WERI-Rb-1 (cell line): ENCODE measurements at places on chromosomes 7 and 10.

GRCh38 chr10:87775766-87776165, 42.3 kb downstream of the ATAD1 start:
- no peak for DNase-seq

GRCh38 chr7:129804111-129804889, 148.5 kb downstream of the UBE2H start:
- no peak for DNase-seq

GRCh38 chr7:29319719-29320521, 125.3 kb downstream of the CHN2 start:
- DNase-seq, result no peak

GRCh38 chr10:69885379-69886013, 83.8 kb downstream of the COL13A1 start:
- DNase-seq, result no peak

- no peak for DNase-seq
Measured at GRCh38 chr7:138602451-138602850, 98.7 kb downstream of the SVOPL start.

DNA sequence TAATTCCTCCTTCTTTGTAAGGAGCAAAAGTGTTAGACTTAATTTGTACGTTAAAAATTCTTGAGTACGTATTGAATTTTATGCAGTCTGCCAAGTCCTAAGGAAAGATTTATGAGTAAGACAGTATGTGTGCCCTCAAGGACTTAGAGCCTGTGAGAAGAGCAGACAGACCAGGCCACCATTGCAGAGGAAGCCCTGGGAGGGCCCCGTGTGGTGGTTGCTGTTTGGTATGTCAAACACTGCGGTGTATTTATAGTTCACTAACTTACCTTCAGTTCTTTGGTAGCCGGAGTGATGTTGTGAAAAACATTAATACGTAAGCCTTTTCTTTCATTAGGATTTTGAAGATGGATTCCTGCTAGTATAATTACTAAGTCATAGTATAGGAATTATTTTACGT, 82.9 kb downstream of the GALNT11 start:
- no peak for DNase-seq

DNA sequence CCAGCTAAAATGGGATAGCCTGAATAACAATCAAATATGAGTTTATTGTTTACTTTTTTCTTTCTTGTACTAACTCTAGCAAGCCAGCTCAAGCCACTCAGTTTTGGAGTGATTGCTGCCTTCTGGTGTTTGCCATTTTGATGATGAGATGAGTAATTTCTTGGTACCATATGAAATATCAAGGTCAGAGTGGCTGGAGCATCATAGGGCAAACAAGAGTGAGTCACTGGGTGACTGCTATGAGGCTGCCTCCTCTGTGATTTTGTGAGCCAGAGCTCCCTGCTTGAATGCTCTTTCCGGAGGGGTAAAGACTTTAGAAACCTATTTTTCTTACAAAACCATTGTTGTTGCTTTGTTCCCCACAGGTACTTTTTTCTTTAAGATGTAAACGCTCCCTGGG, 295.6 kb downstream of the PRKG1 start:
- DNase-seq, result no peak

GRCh38 chr7:8135417-8135816, 126.5 kb downstream of the ICA1 start:
- DNase-seq, result no peak

DNA sequence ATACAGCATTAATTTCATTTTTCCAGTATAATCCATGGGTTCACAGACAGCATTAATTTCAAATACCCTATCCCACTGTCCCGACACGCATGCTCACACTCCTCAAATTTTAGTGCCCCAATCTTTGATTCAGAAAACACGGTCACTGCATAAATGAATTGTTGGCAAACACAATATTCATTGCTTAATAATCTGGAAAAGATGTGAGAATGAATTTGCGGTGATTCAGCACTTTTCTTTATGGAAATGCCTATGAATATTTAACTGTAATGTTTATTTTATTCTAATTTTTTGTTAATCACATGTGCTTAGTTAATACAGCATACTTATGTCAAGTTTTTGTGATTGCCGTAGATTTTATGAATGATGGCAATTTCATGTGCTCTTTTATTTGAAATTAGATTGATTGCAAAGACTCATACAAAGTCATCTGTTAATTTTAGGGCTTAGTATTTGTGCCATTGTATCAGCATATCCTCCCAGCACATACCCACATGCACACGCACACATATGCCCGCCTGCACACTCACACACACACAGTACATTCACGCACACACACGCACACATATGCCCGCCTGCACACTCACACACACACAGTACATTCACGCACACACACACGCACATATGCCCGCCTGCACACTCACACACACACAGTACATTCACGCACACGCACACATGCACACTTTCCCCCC, 35.1 kb downstream of the MACROH2A2 start:
- no peak for DNase-seq

DNA sequence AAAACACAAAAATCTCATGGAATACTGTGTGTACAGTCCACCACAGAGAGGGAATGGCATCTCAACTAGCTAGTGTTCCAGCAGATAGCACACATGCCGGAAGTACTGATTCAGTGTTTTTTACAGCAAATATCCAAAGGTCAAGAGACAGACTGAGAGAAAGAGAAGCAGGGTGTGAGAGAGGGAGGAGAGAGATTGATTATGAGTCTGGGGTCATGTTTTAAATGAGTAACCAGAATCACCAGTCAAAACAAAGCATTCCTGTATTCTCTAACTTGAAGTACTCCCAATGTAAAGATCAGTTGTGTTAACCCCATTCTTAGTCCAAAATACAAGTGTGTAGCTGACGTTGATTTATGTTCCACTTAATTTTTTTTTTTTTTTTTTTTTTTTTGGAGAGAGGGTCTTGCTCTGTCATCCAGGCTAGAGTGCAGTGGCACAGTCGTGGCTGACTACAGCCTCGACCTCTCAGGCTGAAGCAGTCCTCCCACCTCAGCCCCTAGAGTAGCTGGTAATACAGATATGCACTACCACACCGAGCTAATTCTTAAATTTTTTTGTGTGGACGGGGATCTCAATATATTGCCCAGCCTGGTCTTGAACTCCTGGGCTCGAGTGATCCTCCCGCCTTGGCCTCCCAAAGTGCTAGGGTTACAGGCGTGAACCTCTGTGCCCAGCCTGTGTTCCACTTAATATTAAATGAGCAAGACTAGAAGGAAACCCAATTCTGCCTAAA, 114.2 kb downstream of the TAF3 start:
- no peak for DNase-seq

GRCh38 chr7:131222171-131222570, 105.5 kb upstream of the MKLN1 start:
- no peak for DNase-seq

- DNase-seq, result no peak
Measured at GRCh38 chr10:32048282-32048681, 7.9 kb downstream of the KIF5B start.

GRCh38 chr7:76220185-76221057, 18.7 kb downstream of the SRRM3 start:
- peak; percentile 85 for DNase-seq

- DNase-seq, result no peak
Measured at GRCh38 chr7:99498546-99498944, 1.5 kb downstream of the ZNF394 start.

GRCh38 chr7:146206270-146206669, 89.7 kb downstream of the CNTNAP2 start:
- no peak for DNase-seq

- DNase-seq, result no peak
Measured at GRCh38 chr7:100822236-100823139, 4.8 kb downstream of the EPHB4 start.

DNA sequence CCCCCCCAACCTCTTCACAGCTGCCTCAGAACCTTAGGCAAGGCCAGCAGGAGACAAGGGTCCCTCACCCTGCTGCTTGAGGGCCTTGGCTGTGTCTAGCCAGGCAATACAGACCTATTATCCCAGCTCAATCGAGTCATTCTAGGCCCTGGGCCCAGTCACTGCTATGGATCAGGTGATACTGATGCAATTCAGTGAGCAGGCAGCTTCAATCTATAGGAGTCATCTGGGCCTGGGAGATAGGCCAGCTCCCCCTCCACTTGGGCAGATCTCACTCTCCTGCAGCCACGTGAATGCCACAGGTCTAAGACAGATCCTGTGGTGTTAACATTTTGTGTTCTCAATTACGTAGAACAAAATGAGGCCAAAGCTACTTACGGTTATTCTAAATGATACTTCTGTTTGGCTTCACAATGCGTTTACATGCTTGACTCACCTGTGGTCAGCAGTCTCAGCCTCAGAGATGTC, 68.0 kb upstream of the LRRC4 start:
- no peak for DNase-seq

DNA sequence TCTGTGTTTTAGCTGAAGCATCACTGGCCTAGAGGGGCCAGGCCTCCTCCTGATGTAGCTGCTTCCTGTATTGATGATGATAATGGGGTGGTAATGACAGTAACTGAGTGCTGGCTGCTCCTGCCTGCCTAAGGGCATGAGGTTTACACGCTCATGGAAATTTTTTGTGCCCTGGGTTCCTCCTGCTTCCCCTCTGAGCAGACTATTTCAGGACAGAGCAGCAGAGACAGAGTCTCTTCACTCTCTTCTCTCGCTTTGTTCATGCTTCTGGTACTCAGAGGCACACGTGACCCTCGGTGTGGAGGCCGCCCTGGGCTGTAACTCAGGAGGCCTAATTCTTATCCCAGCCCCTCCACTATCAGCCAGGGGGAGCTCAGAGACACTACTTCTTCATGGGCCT, 27.9 kb downstream of the LRRC20 start:
- no peak for DNase-seq

- no peak for DNase-seq
Measured at GRCh38 chr7:108280136-108280535, 150.0 kb upstream of the LAMB4 start.

- no peak for DNase-seq
Measured at GRCh38 chr10:110762109-110762848, 109.4 kb upstream of the PDCD4 start.

GRCh38 chr10:43192884-43193283, 54.6 kb downstream of the CSGALNACT2 start:
- no peak for DNase-seq

- DNase-seq, result no peak
Measured at GRCh38 chr10:5490698-5491464, 8.5 kb downstream of the CALML5 start.

- DNase-seq, result no peak
Measured at GRCh38 chr10:59550061-59550460, 159.6 kb downstream of the SLC16A9 start.

- no peak for DNase-seq
Measured at GRCh38 chr7:27774717-27775328, 34.9 kb downstream of the TAX1BP1 start.
